ENCODE measurements at places on chromosomes 13 and 19.
A peak's percentile ranks its signal among the peaks of the same experiment; 100 is the strongest.

DNA sequence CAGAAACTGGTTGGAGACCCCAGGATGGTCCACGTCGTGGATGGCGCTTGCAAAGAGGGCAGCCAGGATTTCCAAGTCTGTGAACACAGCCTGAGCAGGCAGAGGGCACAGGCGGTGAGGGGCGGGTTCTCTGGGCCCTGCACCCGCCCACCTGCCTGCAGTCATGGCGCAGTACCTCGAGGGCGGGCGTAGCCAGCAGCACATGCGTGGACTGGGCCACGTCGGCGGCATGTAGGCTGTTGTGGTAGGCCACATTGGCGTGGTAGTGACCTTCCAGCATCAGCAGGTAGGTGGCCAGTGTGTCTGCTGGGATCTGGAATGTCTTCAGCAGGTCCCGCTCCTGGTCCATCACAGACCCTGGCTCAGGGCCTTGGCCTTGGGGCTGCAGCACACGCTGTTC is 8.1 kb downstream of the PDE4C start:
- no peak for DNase-seq

GRCh38 chr19:18271433-18271841 is 2.8 kb downstream of the IQCN start:
- no peak for DNase-seq

DNA sequence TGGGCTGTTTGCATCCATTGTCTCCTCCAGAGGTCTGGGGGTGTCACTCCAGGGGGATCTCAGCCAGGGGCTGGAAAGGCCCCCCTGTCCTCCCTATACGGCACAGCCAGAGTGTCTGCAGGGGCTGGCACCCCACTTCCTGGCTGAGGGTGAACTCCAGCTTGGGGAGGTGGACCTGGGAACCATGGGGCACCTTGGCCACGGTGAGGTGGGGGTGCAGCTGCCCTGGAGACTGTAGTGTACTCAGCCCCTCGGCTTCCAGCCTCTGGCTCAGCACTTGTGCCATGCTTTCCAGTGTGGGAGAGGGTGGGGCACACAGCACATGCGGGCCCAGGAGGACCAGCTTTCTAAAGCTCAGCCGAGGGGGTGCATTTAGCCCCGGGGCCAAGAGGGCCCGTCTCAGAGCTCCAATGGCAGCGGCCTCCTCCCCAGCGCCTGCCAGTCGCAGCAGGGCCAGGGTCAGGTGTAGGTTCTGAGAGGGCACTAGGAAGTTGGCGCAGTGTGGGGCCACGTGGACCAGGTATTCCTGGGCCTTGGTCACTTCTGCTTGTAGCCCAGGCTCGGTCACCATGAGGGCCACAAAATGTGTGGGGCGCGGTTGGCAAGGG is 1.4 kb downstream of the LENG9 start:
- DNase-seq = no peak

DNA sequence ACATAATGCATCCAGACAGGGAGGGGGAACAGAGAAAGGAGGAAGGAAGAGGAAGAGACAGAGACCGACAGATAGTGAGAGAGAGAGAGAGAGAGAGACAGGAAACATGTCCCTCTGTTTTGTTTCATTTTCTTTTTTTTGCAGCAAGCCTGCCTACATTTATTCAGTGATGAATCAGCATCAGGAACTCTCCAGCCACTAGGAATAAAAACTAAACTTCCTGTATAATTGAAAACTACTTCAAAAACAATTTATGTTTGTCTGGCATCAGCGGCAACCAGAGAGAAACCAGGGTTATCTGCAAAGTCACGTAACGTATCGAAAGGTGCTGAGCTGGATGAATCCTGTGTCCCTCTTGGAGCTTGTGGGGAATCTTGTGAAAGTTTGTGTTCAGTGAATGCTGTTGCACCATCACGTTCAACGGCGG is 148.6 kb upstream of the SOX21 start:
- DNase-seq = no peak

DNA sequence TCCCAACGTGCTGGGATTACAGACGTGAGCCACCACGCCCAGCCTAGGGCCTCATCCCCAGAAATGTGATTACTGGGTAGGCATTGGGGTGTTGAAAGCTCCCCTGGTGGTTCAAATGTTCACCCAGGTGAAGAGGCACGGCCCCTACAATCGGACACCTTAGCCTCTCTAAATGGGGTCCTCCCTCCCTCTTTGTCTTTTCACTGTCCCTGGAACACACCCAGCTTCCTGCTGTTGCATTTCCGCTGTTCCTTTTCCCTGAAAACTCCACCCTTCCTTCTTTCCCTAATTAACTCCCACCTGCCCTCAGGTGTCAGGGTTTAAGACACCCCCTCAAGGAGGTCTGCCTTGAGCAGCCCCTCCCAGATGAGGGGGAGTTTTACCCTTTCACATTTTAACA is 3.6 kb upstream of the PRODH2 start:
- no peak for DNase-seq

- DNase-seq = no peak
These were observed 410.7 kb downstream of the MZT1 start for GRCh38 chr13:72316716-72317115.

DNA sequence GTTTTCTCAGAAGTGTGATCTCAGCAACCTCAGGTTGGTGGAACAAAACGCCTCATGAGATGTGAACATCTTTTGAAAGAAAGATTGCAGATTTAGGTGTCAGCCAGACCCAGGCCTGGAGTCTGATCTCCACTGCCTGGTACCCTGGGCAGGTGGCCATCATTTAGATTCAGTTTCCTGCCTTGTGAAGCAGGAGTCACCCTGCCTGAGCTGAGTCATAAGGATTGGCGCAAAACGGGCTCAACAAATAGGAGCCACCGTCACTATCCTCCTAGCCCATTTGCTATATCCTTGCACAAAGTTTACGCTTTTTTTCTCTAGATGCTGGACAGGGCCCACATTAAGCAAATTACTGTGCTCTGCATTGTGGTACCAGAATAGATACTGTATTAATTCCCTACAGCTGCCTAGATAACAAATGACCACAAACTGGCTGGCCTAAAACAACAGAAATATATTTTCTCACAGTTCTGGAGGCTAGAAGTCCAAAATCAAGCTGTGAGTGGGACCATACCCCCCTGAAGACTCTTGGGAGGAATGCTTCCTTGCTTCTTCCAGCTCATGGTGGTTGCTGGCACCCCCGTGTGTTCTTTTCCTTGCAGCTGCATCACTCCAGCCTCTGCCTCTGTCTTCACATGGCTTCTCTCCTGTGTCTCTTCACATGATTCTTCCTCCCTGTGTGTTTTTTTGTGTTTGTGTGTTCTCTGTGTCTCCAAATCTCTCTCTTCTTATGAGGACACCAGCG is 38.2 kb downstream of the TNFSF11 start:
- DNase-seq = no peak

GRCh38 chr19:7874897-7875273 is 695 bp upstream of the PRR36 start:
- DNase-seq = no peak

DNA sequence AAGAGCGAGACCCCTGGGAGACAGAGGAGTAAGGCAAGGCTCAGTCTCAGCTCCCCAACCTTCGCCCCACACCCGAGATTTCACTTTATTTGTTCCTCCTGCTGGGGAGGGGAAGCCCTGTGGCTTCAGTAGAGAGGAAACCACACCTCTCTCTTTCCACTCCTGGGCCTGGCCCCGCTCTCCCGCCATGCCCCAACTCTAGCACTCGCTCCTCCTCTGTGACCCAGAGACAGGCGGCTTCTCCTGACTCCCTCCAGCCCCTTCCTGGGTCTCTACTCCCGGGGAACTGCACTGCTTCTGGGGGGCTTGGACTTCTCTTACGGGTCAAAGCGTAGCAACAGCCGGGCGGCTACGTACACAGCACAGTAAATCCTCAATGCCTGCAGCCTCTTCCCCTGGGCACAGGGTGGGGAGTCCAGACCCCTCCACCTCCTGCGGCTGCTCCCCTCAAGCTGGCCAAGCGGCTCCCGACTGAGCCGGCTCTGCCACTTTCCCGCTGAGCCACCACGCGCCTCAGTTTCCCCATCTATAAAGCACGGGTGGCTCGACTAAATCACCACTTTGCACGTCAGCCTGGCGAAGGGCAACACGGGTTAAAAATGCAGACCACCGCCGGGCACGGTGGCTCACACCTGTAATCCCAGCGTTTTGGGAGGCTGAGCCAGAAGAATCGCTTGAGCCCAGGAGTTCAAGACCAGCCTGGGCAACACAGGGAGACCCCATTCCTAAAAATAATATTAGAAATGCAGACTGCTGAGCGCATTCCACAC is 1.4 kb downstream of the RNF126 start:
- peak; percentile 95 for DNase-seq

Measured in GM19239 (cell line).